ENCODE measurements at places on chromosomes 13 and 19.
A peak's percentile ranks its signal among the peaks of the same experiment; 100 is the strongest.

DNA sequence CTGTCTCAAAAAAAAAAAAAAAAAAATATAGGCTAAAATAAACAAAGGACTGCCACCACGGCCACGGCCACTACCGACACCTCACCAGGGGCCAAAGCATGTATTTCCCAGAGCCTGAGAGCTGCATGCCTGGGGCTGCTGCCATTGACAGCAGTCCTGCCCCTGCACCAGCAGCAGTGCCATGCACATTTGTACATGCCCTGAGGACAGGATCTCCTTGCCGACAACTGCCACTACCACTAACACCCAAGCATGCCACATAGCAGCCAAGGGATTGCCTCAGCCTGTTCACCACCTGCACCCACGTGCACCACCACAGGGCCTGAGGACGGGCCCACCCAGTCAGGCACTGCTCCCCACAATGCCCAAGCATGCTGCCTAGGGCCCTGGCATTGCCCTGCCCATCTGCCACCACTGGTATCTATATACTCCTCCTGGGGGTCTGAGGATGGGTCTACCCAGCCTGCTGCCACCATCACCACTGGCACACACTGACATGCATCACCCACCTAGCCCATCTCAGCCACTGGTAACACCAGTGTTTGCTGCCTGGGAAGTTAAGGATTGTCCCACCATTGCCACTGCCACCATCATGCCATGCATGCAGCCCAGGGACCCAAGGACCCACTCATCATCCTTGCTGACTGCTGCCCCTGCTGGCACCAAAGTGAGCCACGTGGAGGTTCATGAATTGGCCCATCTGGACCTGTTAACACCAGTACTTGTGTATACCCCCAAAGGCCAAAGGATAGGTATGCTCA lies 10.6 kb upstream of the NUP62 start:
- no peak for DNase-seq

- no peak for DNase-seq
Observed at GRCh38 chr13:112713517-112714253, 23.8 kb downstream of the ATP11A start.

GRCh38 chr19:55165952-55166529 lies 372 bp downstream of the DNAAF3 start:
- no peak for DNase-seq

- DNase-seq = no peak
Observed at GRCh38 chr19:42568006-42568405, 26.7 kb downstream of the CEACAM8 start.

DNA sequence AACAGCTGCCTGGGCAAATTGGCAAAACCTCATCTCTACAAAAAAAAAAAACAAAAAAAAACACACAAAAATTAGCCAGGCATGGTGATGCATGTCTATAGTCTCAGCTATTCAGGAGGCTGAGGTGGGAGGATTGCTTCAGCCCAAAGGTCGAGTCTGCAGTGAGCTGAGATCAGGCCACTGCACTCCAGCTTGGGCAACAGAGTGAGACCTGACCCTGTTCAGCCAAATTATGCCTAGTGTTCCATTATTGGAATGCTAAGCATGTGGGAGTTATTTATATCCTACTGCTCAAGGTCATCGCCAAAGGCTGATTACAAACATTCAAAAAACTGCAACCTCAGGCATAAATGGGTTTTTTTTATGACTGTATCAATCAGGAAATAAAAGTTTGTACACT lies 1251.0 kb upstream of the PCDH9 start:
- no peak for DNase-seq

- DNase-seq = no peak
Observed at GRCh38 chr13:39575641-39576238, 27.3 kb downstream of the LHFPL6 start.

- peak; percentile 34 for DNase-seq
Observed at GRCh38 chr13:71274923-71275608, 591.9 kb downstream of the DACH1 start.

DNA sequence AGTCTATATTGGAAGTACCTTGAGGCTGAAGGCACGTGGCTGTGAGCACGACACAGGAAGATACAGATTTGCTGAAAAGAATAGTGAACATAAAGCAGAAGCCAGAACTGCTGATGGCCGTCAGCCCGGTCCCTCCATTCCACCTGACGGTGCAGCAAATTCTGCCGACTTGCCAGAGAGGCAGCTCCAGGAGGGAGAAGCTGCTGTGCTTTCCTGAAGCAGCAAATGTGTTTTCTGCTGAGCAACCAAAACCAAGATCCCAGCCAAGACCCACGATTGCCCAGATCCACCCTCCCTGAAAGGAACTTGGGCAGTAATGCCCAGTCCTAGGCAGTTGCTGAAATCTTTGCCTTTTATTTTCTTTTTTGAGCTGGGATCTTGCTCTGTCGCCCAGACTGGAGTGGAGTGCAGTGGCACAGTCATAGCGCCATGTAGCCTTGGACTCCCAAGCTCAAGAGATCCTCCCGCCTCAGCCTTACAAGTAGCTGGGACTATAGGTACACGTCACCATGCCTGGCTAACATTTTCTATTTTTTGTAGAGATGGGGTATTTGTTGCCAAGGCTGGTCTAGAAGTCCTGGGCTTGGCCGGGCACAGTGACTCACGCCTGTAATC lies 7.0 kb upstream of the RCN3 start:
- DNase-seq = no peak

DNA sequence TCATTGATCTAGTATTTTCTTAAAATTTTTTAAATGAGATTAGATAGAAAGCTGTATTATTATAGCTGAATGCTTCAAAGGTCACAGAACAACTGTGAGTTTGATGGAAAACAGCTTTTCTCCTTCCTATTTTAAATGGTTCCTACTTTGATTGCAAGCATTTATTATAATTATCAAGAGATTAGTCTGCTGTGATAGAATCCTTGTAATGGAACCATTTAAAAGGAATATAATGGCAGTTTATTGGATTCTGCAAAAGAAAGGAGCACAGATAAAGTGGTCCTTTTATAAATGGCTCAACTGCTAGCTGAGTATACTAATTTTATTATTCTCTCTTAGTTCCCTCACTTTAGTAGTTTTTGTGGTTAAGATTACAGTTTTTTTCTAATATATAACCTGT lies 87.0 kb downstream of the MAB21L1 start:
- DNase-seq = no peak
